ENCODE measurements at places on chromosomes 5 and 9. TPM values are rescaled to one million over a fixed set of nuclear protein-coding genes. Genes with fewer than 3 reads are reported as not detected.

IL3 gene
- total RNA-seq: not detected

RETREG1 gene
- 4.9 TPM for total RNA-seq

FAM78A gene
- 0.54 TPM for total RNA-seq

FAM169A gene
- 13.5 TPM for total RNA-seq

IFNK gene
- not detected for total RNA-seq

DNA sequence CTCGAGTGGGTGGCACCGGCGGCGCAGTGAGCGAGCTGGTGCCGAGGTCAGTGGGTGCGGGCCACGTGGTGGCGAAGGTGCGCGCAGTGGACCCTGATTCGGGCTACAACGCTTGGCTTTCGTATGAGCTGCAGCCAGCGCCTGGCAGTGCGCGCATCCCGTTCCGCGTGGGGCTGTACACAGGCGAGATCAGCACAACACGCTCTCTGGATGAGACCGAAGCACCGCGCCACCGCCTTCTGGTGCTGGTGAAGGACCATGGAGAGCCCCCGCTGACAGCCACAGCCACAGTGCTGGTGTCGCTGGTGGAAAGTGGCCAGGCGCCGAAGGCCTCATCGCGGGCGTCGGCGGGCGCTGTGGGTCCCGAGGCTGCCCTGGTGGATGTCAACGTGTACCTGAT lies 2.1 kb downstream of the PCDHA5 start:
- no peak for DNase-seq
- no peak overlapping the region for H3K4me3 ChIP-seq
- H3K36me3 ChIP-seq: peaks cover 5% of the 10 kb centered on the region
- no peak overlapping the region for H3K27ac ChIP-seq

DNA sequence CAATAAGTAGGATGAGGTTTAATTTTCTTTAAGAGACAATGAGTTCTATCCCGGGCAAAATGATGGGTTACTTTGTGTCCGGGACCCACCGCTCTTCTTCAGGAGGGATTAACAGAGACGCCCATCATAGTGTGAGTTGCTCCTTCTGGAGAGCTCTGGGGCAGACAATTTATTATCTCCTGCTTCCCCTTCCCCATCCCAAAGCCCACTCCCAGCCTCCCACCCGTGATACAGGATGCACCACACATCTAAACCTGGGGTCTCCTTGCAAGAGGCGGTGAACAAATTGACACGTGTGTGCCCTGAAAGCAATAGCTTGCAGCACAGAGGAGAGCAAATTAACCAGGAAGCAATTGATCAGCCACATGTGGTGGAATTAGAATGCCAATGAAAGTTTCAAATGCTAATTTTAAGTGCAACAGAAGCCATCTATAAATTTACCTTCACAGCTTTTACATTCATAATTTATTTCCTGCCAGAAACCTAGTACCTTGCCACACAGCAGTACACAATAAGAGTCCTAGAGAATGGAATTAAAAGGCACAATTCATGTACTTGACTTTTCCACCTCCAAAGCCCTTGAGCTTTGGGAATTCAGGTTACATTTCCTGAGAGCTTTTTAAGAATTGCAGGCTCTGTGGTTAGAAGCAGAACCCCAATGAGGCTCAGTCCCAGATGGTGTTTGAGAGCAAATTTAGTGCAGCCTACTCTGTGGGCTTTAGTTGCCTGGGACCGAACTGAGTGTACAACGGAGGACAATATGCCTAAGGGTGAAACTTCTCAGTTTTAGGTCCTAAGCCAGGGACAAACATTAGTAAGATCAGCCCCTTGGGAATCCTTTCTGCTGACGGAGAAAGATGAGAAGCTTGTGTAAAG lies 399.6 kb downstream of the MED10 start:
- DNase-seq: no peak
- no peak overlapping the region for H3K4me3 ChIP-seq

DNA sequence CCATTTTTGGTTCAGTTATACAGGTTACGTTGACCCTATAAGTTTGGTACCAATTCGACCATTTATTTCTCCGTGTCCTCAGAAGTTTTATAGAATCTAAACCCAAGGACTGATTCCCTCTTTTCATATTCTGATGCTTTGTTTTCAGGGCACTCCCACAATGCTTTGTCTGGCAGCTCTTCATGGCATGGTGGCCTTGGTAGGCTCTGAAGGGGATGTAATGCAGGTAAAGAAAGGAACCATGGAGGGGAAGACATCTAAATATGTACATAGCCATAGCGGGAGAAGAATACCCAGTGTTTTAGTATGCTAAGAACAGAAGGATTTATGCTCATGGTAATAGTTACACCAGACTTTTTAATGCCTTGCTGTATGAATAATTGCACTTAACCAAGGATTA lies 82.7 kb downstream of the HACD4 start:
- no peaks in the 10 kb centered on the region for H3K4me1 ChIP-seq
- no peak overlapping the region for H3K4me3 ChIP-seq
- H3K27ac ChIP-seq: no peak overlapping the region
- DNase-seq: no peak
- H3K36me3 ChIP-seq: peaks cover 35% of the 10 kb centered on the region
- no peaks in the 10 kb centered on the region for H3K27me3 ChIP-seq

DNA sequence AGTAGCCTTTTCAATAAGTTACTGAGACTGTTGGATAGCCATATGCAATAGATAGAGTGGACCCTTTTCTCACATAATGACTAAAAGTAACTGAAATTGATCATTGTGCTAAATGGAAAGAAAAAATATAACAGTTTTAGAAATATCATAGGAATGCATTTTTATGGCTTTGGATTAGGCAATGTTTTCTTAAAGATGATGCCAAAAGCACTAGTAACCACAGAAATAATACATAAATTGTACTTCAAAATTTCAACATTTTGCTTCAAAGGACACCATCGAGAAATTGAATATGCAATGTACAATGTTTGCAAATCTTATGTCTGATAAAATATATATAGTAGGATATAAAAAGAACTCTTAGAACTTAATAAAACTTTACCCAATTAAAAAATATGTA lies 1267.5 kb upstream of the CDH9 start:
- no peaks in the 10 kb centered on the region for H3K27me3 ChIP-seq
- H3K36me3 ChIP-seq: no peaks in the 10 kb centered on the region
- no peak overlapping the region for H3K27ac ChIP-seq

DNA sequence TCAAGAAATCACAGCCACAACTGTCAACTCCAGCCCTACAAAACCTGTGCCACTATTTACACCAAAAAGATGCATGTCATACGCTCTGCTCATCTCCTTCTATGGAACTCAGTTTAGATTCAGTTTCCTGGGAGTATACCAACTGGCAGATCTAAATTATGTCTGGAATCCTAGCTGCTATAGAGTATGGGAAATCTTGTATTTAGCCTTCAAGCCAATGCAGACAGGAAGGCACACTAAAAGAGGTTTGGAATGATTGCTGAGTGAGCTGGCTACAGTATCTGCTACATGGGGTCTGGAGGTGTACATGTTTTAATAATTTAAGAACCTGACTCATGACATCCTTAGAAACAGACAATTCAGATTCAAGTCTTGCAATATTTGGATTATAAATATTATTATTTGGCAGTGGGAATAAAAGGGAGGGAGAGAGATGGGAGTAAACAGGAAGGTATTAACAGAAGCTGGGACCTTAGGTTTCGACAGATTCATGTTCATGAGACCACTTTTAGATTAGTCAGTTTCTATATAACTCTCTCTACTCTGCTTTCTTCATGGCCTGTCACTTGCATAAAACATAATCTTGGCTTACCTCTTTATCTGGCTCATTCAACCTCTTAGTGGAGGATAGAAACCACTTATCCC lies 178.8 kb upstream of the HAPLN1 start:
- no peaks in the 10 kb centered on the region for H3K4me1 ChIP-seq
- no peak overlapping the region for H3K27ac ChIP-seq
- DNase-seq: no peak
- H3K4me3 ChIP-seq: no peak overlapping the region

GRCh38 chr5:125017796-125018195 lies 271.4 kb upstream of the ZNF608 start:
- no peaks in the 10 kb centered on the region for H3K36me3 ChIP-seq
- H3K4me1 ChIP-seq: no peaks in the 10 kb centered on the region
- no peak for DNase-seq
- H3K27me3 ChIP-seq: no peaks in the 10 kb centered on the region
- H3K4me3 ChIP-seq: no peak overlapping the region

GRCh38 chr9:137771580-137771979 lies 106.0 kb upstream of the CACNA1B start:
- no peaks in the 10 kb centered on the region for H3K27me3 ChIP-seq
- H3K4me3 ChIP-seq: no peak overlapping the region
- no peaks in the 10 kb centered on the region for H3K4me1 ChIP-seq
- peaks cover 55% of the 10 kb centered on the region for H3K36me3 ChIP-seq

GRCh38 chr9:71886015-71886414 lies 25.0 kb downstream of the ABHD17B start:
- no peak overlapping the region for H3K4me3 ChIP-seq
- H3K4me1 ChIP-seq: no peaks in the 10 kb centered on the region
- H3K36me3 ChIP-seq: peaks cover 10% of the 10 kb centered on the region
- H3K27ac ChIP-seq: no peak overlapping the region

GRCh38 chr5:151717416-151717815 lies 30.7 kb upstream of the SPARC start:
- no peak overlapping the region for H3K4me3 ChIP-seq
- no peaks in the 10 kb centered on the region for H3K4me1 ChIP-seq

GRCh38 chr9:114759512-114760341 lies 46.1 kb downstream of the TNFSF15 start:
- no peak overlapping the region for H3K4me3 ChIP-seq
- no peaks in the 10 kb centered on the region for H3K36me3 ChIP-seq
- no peak for DNase-seq
- H3K27me3 ChIP-seq: peaks cover 41% of the 10 kb centered on the region

Data from MCF 10A (cell line).